Stimulated activated CD8-positive, alpha-beta memory T cell treated with anti-CD3 and anti-CD28 coated beads, Interleukin-7, amount 100 ng/mL, for 4 hours (primary cell): ENCODE measurements at places on chromosomes 5 and 9.

- DNase-seq: no peak
These were observed 106.2 kb downstream of the CMYA5 start for GRCh38 chr5:79795764-79796398.

DNA sequence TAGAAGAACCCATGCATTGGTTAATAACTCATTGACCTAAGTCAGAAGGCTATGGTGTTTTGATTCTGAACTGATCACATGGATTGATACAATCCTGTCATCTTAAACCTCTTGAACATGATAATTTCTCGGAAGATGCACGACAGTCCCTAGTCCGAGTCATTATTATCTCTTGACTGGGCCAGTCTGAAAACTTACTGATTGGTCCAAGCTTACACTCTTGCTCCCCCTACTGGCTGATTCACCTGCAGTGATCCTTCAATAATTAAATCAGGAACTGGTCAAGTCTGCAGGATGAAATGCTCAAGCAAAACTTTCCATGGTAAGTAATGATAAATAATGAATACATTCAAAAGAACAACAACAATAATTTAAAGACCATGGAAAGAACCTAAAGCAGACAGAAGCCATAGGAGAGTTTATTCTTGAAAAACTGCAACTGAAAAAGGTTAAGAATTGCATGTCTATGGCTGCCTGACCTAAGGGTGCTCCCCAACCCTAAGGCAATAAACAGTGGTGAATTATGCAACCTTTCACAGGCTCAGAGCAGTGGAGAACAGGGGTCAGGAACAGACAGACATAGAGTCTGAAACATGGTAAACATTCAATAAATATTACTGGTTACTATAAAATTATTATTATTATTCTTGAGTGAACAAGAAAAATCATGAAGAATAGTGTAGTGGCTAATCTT is 79.3 kb downstream of the BRINP1 start:
- DNase-seq: no peak

- DNase-seq: no peak
These were observed 158.8 kb downstream of the CNTLN start for GRCh38 chr9:17293685-17294084.

DNA sequence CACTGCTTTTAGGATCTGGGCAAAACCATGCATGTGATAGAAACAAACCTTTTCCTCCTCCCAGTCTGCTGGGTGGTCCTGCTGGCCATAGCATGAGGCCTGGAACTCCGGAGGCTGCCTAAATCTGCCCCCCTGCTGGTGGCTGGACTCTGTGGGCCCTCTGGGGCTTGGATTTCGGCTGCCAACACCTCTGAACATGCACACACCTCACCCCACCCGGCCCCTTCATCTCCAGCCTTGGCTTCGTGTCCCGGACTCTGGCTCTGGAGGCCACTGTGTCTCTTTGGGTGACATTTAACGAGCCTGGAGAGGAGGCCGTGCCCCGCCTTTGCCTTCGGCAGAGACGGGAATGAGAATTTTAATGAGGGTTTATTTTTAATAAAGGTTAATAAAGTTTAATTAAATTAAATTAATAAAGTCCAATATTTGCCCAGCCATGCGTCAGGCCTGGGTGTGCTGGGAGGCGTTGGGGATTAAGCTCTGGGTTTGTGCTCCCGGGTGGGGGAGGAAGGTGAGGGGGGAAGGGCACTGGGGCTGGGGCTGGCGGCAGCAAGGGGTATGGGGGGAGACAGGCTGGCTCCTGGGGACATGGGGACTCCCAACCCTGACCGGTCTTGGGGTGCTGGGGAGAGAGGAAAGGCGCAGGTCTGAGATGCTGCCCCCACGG is 251.8 kb downstream of the PBX3 start:
- DNase-seq: no peak

DNA sequence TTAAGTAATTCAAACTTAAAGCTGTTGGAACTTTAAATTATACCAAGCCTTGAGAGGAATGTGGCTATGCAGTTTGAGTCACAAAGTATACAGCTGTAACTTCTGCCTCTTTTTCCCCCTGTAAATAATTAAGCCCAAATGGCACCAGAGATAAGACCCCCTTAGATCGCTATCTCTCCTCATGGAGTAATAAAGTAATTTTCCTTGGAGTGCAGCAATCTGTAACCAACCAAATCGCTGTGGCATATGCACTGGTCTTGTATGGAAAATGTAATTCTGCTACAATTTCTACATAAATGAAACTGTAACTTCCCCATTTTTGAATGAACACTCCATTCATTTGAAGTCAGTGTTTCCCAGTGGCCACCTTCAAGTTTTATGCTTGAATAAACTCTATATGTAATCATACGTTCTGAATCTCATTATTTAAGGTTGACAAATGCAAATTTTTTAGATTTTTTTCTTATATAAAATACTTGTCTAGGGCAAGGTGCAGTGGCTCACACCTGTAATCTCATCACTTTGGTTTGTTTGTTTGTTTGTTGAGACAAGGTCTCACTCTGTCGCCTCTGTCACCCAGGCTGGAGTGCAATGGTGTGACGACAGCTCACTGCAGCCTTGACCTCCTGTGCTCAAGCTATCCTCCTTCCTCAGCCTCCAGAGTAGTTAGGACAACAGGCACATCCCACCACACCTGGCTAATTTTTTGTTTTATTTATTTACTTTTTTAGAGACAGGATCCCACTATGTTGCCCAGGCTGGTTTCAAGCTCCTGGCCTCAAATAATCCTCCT is 12.3 kb downstream of the SUSD1 start:
- no peak for DNase-seq

DNA sequence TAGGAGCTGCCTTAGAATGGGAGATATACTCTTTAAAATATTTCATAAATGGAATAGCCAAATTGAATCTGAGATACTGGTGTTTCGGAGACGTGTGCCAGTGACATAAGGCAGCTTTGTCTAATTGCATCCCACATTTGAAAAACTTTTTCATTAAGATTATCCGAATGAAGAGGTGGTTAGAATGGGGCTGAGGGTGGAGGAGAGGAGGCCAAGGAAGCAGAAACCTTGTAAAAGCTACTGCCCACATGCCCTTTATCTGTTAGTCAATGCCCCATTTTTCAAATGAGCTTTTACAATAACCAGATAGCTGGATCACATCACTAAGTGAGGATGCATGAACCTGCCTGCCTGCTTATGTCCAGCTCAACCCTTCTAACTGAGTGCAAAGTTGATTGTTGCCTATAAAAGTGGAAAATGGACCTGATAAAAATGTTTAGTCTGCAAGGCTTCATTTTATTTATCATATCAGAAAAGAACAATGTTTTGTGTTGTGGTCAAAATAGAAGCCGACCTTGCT is 34.8 kb downstream of the SNX24 start:
- DNase-seq: no peak

DNA sequence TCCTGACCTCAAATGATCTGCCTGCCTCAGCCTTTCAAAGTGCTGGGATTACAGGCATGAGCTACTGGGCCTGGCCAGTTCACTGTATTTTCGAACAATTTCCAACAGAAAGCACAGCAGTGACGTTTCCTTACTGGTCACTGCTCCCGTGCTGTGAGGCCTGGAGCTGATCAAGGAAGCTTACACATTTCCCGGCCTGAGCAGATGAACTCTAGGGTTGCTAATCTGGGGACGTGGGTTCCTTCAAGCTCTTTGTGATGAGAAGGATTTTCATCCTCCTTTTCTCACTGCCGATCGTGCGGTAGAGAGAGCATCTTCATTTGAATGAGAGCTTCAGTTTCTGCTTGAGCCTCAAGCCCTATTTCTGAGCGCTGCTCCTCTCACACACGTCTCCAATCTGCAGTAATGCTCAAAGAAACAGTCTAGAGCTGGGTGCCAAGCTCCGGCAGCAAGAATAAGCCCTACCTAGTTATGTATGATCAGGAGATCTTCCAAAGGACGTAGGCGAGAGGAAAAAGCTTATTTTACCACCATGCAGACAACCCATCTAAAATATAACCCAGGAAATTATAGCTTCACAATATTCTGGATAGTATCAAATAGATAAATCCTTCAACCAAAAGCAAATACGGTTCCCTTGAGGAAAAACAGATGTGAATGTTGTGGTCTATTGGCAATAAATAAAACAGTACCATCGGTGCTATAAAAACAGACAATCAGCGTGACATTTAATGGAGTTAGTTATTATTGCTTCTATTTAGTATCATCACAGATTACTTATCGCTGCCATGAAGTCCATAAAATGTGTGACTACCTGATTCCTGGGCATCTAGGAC is 7.3 kb upstream of the SPATA24 start:
- no peak for DNase-seq

GRCh38 chr9:27428551-27428950 is 95.5 kb upstream of the IFNK start:
- no peak for DNase-seq

- no peak for DNase-seq
These were observed 1.2 kb downstream of the ZBTB5 start for GRCh38 chr9:37464006-37464405.

GRCh38 chr9:126377536-126377935 is 50.9 kb downstream of the MVB12B start:
- DNase-seq: no peak

- no peak for DNase-seq
These were observed 38.0 kb downstream of the HMGXB3 start for GRCh38 chr5:150038547-150038946.

DNA sequence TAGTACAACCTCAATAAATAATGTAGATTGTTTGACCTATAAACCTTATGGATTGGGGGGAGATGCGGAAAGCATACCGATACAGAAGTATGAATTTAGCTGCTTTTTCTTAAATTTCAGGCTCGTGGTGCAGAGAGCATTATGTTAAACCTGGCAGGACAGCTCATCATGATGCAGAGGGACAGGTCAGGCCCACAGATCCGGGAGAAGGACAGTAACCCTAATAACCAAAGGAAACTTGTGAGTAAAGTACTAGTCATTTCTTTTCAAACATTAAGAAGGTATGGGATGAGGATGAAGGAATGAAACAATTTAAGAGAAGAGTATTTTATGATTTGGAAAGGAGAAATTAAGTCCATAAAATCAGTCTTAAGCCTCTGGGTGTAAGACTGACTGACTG is 70.5 kb downstream of the ERMP1 start:
- DNase-seq: no peak

DNA sequence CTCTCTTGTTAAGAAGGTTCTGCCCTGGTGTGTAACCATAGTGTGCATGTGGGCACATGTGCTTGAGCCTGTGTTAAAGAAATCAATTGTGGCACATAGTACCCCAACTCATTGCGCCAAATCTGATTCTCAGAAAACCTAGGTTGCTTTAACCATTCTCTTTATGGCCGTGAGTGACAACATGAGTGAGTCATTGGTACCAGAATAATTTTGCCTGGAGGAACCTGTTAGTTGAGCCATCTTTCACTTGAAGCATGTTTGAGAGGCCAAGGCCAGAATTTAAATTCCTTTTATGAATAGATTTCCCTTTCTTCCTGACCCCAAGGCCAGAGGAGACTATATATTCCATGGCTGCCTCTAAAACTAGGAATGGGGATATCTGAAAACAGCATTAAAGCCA is 35.2 kb upstream of the SLC36A2 start:
- no peak for DNase-seq

DNA sequence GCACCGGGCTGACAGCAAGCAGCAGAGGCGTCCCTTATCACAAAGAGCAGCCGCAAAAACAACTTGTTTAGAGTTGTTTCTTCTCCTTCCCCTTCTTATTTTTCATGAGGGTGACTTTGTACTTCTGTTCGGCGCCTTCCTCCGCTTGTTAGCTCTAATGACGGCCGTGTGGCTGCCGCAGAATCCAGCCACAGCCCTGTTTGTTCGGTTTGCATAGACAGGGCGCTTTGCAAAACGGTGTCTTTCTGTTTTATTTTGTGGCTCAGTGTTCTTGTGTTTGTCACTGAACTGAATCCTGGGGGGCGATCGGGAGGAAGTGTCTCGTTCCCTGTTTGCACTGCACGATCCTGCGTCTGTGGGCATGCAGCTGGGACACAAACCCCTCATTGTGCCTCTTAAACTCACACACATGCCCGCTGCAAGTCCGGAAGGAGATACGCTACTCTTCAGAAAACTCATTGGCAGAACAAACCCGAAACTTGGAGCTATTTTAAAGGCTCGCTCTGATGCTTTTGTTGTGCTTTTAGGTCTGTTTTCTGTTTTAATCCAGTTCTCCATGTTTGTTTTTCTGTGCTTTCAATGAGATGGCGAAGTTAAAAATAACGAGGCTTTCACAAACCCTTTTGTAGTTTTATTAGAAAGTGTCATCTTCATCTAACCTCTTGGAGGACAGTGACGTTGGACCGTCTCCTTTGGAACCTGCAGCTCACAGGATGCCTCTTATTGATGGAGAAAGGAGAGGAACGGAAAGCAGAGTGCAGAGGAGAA is 213.9 kb downstream of the IRX2 start:
- DNase-seq: no peak

DNA sequence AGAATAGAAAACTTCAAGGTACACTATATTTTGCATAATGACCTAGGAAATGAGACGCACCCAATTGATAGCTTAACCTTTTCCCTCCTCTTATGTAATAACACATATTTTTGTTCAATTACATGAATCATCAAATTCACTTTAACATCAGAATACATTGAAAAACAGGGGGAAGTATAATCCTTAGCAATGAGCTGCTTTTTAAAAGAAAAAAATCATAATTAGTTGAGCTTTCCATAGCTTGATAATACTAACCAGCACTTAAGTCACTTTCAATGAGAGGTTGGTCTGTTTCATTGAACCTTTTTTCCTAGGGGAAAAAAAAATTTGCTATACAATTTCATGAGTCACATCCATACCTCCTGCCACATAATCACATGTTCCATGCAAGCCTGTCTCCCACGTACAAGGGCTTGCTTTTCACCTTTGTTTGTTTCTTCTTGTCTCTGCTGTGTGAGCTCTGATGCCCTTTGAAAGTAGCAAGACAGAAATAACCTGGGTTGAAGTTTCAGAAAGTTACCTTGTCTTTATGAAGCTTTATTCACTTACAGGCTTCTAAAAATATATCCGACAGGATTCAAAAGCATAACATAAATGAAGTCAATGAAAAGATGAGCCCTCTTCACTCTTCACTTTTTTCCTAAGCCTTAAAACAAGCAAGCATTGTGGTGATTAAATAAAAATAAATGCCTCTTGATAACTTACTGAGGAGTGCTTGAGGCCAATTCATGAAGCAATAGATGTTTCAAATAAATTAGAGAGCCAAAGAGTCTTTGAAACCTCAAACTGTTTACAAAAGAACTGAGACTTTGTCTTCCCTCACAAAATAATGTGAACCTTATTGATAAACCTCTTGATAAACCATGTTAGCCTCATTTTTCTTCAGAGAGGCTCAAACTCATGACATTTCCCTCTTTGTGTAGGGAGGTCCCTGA is 108.5 kb downstream of the FEM1C start:
- DNase-seq: no peak

DNA sequence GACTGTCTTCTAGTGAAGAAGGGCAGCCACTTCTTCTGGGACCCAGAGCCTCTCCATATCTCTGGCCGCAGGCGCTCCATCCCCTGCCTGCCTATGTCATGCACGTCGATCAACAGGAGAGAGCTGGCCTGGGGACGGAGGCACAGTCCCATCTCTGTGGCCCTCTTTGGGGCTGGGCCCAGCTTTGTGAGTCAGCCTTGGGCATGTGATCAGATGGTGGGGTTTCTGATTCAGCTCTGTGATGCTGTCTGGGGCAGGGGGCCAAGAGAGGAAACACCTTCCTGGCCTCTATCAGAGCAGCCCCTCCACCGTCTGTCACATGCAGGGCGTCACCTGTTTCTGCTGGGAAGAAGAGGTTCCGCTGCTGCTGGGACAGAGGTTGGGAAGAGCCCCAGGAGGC is 72.6 kb downstream of the MVB12B start:
- no peak for DNase-seq
